ENCODE measurements at places on chromosomes 5 and 9.

DNA sequence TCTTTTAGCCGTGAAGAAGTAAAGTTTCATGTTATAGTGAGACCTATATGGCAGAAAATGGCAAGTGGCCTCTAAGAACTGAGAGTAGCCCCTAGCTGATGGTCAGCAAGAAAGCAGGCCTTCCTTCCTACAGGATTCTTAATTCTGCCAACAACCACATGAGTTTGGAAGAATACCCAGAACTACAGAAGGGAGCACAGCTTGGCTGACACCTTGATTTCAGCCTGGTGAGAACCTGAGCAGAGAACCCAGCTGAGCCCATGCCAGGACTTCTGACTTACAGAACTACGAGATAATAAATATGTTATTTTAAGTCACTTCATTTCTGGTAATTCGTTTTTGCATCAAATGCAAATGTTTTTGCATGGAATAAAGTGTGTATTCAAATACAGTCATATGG is 5.9 kb upstream of the FBXL17 start:
- no peak for DNase-seq

DNA sequence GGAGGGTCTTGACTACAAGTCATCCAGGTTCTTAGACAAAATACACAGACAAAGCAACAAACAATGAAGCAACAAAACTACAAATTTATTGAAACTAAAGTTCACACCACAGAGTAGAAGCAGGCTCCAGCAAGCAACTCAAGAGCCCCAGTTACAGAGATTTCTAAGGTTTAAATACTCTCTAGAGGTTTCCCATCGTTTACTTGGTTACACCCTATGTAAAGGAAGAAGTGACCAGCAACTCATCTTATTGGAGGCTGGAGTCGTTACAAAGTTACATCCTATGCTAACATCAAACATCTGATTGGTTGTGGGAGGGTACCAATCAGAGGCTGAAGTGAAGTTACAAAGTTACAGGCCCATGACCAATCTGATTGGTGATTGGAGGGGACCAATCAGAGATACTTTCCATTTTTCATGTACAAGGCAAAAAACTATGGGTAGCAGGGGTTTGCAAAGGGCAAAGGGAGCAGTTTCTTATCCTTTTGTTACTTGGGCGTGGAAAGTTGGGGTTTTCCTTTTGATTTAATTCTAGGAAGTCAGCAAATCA is 2292.6 kb upstream of the C9orf72 start:
- no peak for DNase-seq

- DNase-seq = no peak
Observed at GRCh38 chr5:43412156-43412555, at the start of gene CCL28. TSS of gene CCL28 (minus strand) at chr5:43412391. CDS start at chr5:43412316, 75 bp downstream.

DNA sequence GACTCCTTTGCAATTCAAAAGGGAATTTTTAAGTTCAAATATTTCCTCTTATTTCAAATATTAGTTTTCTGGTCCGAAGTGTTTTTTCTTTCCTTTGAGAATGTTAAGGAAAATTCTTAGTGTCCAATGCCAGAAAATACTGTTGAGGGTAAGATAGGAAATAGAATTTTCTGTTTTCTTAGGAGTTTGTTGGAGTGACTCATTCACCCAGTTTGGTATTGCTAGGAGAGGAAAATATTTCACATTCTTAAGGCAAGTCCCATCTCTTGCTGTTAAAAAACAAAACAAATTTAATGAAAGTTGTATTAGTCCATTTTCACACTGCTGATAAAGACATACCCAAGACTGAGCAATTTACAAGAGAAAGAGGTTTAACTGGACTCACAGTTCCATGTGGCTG is 349.2 kb upstream of the ADAMTSL1 start:
- DNase-seq = no peak

- no peak for DNase-seq
Observed at GRCh38 chr9:15824310-15824709, 271.5 kb downstream of the CCDC171 start.

- DNase-seq = no peak
Observed at GRCh38 chr5:179251276-179251969, 93.8 kb downstream of the ADAMTS2 start.

DNA sequence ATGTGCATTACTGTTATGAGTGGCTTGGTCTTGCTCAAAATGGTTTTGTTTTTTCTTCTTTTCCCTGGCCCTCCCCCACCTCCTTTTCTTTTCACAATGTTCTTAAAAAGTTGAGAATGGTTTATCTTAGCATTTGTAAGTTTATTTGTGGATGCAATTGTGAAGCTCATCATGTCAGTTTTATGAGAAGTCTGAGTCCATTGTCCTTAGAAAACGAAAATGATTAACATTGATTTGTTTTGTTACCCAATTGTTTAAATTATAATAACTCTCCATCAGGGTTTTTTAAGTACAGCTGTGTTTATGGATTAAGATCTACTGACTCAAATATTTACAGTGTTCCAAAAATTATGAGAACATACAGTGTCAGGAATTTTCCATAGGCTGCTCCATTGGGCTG is 511.3 kb upstream of the PAPPA start:
- no peak for DNase-seq

GRCh38 chr5:175567954-175568353 is 89.6 kb downstream of the SFXN1 start:
- DNase-seq = no peak

DNA sequence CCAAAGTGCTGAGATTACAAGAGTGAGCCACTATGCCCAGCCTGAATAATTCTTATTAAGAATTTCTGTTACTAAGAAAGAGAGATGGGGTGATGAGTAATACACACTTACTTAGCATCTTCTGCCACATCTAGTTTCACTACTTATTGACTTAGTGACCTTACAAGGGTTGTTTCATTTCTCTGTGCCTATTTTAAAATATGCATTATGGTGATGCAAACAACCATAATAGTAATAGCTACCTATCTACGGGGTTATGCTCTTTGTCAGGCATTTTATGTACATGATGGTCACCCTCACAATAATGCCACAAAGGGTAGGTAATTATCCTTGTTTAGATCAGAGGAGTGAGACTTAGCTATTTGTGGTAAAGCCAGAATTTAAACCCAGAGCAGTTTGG is 499.0 kb upstream of the SGCD start:
- no peak for DNase-seq

- DNase-seq = no peak
Observed at GRCh38 chr9:5593904-5594303, 35.0 kb upstream of the RIC1 start.

DNA sequence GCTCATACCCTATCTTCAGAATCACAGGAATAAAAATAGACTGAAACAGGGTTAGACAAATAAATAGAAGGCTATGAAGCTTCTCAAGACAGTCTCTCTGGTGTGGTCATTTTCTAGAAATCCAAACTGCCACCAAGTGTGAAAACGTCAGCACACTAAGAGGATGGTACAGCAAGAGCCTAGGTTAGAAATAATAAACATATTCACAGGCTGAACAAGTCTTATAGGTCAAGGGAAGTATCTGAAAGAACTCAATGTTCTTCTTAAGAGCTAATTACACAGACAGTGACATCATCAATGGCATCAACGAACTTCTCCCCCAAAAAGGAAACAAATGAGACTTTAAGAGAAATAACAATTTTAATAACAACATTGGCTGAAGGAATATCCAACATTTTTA is 22.7 kb upstream of the PLPP6 start:
- DNase-seq = no peak

GRCh38 chr9:27280249-27280648 is 16.7 kb downstream of the EQTN start:
- DNase-seq = no peak

- no peak for DNase-seq
Observed at GRCh38 chr9:6147846-6148245, 67.8 kb upstream of the IL33 start.

GRCh38 chr9:129483415-129484351 is 137.2 kb downstream of the C9orf50 start:
- no peak for DNase-seq

- DNase-seq = no peak
Observed at GRCh38 chr5:167452136-167452535, 839.3 kb upstream of the WWC1 start.

DNA sequence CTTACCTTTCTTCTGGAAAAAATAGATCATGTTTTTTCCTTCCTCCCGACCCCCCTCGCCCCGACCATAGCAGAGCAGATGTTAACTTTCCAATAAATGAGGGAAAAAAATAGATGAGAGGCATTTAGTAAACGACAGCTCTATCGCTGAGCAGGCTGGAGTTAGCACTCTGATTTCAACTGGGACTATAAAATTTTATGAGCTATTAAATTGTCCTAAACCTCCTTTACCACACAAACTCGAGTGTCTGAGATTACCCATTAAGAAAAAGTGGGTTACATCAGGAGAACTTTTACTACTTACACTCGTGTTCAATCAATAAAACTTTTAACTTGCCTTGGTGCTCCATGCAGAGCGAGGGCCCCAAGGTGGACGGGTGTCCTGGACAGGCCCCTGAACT is 59.8 kb upstream of the RNU6ATAC start:
- DNase-seq = no peak

GRCh38 chr9:35598866-35599590 is 6.0 kb upstream of the TESK1 start:
- no peak for DNase-seq

GRCh38 chr5:1504617-1505016 is 19.1 kb downstream of the LPCAT1 start:
- no peak for DNase-seq

DNA sequence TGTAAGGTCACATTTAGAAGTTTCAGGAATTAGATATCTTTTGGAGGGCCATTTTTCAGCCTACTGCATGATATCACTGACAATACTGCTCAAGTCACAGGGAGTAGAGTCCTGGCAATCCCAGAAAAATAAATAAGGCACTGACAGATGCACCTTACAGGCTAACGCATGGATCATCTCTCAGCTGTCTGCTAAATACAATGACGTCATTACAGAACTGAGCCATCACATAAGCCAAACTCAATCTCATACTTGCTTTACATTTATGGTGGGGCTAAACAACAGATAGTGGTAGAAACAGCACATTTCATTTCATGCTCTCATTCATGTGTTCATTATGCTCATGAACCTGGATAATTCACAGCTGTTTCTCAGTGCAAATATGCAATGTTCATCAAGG is 243.7 kb downstream of the SEMA5A start:
- DNase-seq = no peak

DNA sequence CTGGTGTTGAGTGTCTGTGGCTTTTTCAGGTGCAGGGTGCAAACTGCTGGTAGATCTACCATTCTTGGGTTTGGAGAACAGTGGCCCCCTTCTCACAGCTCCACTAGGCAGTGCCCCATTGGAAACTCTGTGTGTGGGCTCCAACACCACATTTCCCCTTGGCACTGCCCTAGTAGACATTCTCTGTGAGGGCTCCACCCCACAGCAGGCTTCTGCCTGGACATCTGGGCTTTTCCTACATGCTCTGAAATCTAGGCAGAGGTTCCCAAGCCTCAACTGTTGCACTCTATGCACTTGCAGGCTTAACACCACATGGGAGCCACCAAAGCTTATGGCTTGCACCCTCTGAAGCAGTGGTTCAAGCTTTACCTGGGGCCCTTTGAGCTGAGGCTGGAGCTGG is 80.9 kb downstream of the BARX1 start:
- no peak for DNase-seq

- DNase-seq = no peak
Observed at GRCh38 chr5:15834596-15835245, 334.7 kb downstream of the FBXL7 start.

DNA sequence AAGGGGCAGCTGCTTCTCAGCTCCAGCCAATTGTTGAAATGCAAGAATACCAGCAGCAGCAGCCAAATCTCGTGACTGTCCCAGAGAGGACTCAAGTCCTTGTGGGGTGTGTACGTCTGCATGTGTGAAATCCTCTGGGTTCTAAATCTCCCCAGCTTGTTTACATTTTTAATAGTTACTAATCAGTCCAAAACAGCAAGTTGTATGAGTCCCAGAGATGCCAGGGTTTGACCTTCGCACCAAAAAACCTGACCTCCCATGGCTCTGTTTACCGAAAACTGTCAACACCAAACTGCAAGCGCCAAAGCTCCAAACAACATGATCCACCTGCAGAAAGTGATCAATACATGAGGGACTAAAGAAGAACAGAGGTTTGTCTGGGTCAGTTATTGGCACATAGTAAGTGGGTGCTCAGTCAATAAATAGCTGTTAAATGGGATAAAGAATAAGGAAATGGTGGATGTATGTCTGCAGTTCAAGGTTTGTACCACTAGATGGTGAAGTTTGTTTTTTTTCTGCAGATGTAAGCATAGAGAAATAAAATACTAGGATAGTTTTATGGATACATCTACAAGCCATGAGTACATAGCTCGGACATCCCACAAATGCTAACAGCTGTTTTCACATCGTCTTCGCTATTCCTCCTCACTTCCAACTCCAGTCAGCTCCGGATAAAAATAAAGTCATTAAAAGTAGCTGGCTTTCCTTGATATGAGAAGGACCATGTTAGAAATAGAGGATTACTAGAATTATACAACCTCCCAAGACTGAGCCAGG is 85.3 kb upstream of the ADRB2 start:
- no peak for DNase-seq

- no peak for DNase-seq
Observed at GRCh38 chr5:64619609-64620008, 70.7 kb upstream of the SHISAL2B start.

DNA sequence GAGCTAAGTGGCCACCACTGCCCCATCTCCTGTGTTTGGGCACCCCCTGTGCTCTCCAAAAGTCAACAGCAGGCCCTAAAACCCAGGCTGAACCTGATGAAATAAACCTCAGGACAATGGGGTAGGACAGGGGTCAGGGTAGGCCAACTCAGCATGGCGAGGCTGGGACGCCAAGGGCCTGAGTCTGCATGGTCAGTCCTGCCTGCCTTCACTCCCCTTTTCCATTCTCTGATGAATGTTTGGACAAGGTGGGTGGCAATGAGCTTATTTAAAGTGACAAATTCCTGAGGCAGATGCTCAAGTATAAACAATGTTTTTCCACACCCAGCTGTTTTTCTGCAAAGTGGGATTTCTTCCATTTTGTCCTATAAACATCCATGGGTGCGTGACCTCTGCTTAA is 47.2 kb upstream of the CXCL14 start:
- DNase-seq = no peak

GRCh38 chr9:36967997-36968396 is 66.1 kb downstream of the PAX5 start:
- no peak for DNase-seq

All from NCI-H2107 (cell line).